Left lung (tissue), 14 donors: ENCODE measurements at places on chromosomes 3 and 15. TPM values are rescaled to one million over a fixed set of nuclear protein-coding genes. Genes with fewer than 3 reads are reported as not detected.

COMMD4 gene
- 71.4 TPM for total RNA-seq

SLC35G2 gene
- 5.9 TPM for total RNA-seq

DISP2 gene
- 0.65 TPM for total RNA-seq

- H3K27ac ChIP-seq = no peak overlapping the region
- H3K27me3 ChIP-seq = no peaks in the 10 kb centered on the region
- no peaks in the 10 kb centered on the region for H3K36me3 ChIP-seq
- DNase-seq = no peak
- H3K4me3 ChIP-seq = no peak overlapping the region
Measured at GRCh38 chr3:123409443-123410148, 39.3 kb downstream of the ADCY5 start.

GRCh38 chr3:174278094-174278493 is 581.0 kb upstream of the NAALADL2 start:
- no peak for DNase-seq
- H3K4me1 ChIP-seq = no peaks in the 10 kb centered on the region
- no peaks in the 10 kb centered on the region for H3K36me3 ChIP-seq
- no peaks in the 10 kb centered on the region for H3K27me3 ChIP-seq
